Amygdala (tissue), 56 donors: ENCODE measurements at places on chromosomes 1 and 21.

DNA sequence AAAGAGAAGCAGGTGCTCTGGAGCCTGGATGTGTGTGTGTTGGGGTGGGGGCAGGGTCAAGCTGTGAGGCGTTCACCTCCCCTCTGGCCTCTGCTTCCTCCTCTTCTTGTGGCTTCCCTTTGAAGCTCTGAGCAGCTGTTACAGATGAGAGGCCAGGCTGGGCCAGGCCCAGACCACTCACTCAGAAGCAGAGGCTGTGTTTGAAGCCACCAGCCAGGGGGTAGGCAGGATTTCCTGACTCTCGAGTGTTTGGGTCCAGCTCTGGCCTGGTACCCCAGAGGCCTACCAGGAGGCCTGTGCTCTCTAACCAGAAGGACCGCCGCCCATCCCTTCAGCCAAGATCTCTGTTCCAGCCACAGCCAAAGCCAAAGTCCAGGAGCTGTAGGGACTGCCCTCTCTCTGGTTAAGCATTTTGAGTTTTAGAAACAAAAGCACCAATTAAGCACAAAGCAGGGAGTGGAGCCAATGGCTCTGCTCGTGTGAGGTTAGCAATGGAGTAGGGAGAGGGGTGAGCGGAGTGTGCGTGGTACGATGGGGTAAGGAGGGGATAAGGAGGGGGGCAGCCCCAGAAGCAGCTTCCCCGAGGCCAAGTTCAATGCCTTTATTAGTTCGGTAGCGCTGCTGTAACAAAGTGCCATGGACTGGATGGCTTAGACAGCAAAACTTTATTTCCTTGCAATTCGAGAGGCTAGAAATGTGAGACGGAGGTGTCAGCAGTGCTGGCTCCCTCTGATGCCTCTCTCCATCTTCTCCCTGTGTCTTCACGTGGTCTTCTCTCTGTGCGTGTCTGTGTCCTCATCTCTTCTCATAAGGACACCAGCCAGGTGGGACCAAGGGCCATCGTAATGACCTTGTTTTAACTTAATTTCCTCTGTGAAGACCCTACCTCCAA lies 20.5 kb downstream of the RCSD1 start:
- DNase-seq, result no peak

- DNase-seq, result no peak
These were observed 674.5 kb downstream of the MATN1 start for GRCh38 chr1:30048905-30049304.

DNA sequence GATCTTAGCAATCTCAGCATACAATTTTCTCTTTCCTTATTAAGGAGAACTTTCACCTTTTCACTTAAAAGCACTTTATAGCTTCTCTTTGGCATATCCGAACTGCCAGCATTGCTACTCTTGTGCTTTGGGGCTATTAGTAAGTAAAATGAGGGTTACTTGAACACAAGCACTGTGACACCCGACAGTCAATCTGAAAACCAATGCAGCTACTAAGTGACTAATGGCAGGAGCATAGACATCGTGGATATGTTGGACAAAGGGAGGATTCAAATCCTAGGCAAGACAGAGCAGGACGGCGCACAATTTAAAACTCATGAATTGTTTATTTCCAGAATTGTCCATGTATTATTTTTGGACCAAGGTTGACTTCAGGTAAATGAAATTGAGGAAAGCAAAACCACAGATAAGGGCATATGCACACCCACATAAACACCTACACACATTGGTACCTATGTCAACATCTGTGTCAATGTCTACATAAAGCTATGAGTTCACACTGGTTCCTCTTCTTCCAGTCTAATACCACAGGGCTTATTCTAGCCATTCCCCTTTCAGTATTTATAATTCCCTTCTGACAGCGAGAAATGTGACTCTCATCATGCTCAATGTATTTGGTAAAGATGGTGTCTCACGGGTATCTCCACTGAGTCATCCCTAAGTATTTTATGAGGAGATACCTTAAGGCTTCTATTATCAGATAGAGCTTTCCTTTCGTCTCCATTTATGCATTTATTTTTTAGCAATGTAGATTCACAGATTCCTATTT lies 75.3 kb upstream of the RALGPS2 start:
- DNase-seq, result no peak

- DNase-seq, result no peak
These were observed 53.1 kb downstream of the DIPK1A start for GRCh38 chr1:92907949-92908684.

- no peak for DNase-seq
These were observed 124.3 kb downstream of the CENPF start for GRCh38 chr1:214727274-214727673.

DNA sequence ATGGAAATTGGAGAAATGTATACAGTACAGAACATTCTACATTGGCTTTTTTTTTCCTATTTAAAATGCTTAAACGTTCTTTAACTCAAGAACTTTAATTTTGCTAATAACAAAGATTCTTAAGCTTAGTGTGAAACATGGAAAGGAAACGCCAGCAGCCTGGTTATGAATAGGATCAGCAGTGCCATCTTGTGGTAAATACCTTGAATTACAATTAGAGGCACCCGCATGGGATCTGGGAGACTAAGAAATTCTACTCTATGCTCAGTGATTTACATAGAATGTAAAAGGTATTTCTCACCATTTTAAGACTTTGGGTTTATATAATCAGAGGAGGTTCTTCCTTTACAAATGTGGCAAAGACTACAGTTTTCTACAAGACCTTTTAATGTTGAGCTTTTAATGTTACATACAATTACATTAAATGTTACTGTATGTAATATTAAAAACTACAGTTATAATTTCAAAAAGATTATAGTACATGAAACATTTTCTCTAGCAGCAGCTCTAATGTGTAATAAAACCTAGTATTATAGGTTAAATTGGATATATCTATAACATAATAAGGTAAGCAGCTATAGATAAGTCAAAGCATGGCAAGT lies 32.1 kb upstream of the APOBEC4 start:
- DNase-seq, result no peak

DNA sequence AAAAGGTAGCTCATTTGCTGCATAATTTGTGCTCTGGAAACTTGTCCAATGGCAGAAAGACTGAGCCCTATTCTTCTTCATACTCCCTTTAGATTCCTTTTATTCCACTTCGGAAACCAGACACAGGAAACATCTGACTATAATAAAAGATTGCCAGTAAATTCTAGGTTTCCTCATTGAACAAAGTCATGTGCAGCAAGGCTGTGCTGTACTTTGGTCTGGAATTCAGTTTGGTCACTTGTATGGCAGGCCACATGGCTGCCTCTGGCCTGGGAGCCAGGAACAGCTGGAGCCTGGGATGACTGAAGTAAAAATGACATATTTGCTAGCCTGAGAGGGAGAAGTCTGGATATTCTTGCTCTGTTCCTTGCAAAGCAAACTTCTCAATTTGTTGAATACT lies 79.6 kb downstream of the ST3GAL3 start:
- DNase-seq, result no peak

DNA sequence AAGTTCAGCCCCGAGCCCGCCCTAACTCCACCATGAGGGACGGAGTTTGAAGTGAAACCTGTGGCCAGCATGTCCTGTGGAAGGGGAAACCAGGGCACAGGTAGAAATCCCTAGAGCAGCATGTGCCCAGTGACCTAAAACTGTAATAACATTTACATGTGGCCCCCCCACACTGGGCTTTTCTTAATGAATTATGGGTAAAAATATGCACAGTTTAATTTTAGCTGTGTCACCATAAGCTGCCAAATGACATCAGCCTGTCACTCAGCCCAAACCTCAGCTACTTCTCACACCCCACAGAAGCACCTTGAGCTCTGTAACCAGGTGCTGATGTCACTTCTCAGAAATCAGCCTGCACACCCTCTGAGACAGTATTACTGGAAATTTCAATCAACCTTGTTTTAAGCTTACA lies 50.0 kb upstream of the SLC19A1 start:
- DNase-seq, result no peak

GRCh38 chr1:215484171-215484939 lies 82.7 kb upstream of the KCTD3 start:
- DNase-seq, result no peak

DNA sequence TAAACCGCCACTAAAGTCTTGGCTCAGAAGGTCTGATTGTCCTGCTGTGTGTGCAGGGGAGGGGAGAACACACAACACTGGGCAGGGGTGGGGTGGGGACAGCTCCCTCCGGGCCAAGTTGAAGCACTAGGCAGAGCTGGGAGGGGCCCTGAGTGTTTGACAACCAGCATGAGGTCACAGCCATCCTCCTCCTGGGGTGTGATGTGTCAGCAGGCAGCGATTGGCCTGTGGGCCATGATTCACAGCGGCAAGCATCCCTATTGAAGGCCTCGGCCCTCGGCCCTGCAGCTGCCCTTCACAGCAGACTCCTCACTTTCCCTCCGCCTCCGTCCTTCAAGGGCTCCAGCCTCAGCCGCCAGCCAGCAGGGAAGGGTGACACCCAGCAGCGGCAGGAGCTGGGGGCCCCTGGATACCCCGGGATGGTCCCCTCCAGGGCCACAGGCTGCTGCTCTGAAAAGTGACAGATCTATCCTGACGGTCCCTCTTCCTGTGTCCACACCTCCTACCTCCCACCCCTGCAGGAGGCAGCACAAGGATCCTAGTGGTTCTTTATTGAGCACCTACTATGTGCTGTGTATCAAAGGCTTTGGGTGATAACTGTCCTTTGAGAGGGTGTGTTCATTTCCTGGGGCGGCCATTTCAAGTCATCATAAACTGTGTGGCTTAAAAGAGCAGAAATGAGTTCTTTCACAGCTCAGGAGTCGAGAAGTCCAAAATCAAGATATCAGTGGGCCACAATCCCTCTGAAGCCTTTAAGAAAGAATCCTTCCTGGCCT lies 66.0 kb upstream of the SLC25A33 start:
- no peak for DNase-seq

DNA sequence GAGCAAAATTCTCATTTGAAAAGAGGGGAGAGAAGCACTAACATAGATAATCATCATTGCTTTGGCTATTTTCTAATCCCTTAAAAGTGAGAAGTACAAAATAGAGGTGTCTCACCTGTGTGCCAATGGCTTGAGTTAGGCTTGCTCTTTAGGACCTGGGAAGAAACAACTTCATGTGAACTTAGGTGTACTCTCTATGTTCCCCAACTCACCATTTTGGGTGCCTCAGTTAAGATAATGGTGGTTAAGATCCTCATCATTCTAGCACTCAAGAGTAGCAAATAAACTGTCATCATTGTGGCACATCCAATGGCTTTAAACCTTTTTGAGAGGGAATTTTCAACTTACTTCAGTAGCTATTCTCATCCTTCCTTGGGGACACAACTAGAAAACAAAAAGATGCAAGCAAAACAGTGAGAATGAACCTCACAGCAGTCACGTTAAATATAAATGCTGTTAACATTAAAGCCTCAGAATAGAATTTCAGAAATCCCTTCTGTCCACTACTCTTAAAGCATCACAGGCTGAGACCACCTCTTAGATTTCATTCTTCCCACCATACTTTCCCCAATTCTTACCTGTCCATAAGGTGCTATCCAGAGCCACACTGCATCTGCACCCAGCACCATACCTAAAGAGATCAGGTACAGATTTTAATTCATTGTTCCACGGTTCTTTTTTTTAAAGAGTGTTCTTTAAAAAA lies 1.2 kb downstream of the GAS5 start:
- DNase-seq, result no peak

- DNase-seq, result no peak
These were observed 36.2 kb downstream of the EPS15 start for GRCh38 chr1:51482881-51483280.

- no peak for DNase-seq
These were observed 586 bp downstream of the COL24A1 start for GRCh38 chr1:86155807-86156565.

DNA sequence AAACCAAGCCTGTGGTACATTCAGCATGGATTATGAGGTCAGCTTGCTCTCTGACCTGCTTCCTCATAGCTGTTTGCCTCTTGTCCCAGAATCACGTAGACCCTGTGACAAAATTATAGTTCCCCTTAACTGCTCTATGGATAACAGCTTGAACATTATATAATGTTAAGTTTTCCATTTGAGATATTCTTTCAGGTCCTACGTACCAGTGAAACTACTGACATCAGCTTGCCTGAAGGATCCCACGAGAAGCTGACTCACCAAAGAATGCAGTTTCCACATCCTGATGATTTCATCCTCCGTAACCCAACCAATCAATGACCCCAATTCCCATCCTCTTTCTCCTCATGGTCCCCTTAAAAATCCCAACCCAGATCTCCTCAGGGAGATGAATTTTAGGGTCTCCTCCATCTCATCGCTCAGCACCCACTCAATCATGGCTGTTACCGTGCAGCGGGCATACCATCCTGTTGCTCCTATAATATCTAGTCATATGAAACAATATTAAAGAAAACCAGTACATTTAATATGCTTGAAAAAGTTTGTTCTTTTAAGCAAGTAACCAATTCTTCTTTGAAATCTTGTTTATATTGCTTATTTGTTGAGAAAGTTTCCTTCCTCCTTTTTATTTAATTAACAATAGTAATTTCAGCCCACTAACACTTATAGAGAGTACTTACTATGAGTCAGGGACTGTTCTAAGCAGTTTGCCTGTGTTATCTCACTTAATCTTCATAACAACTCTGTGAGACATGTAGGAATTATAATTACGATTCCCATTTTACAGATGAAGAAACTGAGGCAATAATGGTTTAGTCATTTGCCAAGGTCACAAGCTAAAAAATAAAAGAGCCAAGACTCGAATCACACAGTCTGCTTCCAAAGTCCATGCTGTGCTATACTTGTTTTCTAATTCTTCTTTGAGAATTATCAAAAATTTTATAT lies 27.4 kb downstream of the CHML start:
- DNase-seq, result no peak

DNA sequence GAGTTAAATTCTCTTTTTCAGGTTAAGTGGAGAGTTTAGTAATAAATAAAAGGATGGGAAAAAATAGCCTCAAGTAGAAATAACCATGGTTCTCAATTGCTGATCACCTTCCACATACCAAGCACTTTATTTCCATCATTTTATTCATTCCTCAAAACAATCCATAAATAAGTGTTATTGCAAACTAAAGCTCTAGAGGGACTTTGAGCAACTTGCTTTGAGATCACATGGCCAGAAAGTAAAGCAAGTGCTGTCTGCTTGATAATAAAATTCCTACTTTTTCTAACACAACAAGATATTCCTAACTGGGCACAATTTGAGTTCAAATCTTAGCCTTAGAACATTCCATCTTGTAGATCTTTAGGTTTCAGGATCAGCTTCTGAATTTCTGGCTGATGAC lies 97.1 kb upstream of the C1orf87 start:
- DNase-seq, result no peak

- no peak for DNase-seq
These were observed 11.8 kb upstream of the SOD1 start for GRCh38 chr21:31647650-31648049.

GRCh38 chr1:70083519-70083918 lies 121.9 kb downstream of the LRRC40 start:
- no peak for DNase-seq
